ENCODE measurements at places on chromosomes 11 and 22.

DNA sequence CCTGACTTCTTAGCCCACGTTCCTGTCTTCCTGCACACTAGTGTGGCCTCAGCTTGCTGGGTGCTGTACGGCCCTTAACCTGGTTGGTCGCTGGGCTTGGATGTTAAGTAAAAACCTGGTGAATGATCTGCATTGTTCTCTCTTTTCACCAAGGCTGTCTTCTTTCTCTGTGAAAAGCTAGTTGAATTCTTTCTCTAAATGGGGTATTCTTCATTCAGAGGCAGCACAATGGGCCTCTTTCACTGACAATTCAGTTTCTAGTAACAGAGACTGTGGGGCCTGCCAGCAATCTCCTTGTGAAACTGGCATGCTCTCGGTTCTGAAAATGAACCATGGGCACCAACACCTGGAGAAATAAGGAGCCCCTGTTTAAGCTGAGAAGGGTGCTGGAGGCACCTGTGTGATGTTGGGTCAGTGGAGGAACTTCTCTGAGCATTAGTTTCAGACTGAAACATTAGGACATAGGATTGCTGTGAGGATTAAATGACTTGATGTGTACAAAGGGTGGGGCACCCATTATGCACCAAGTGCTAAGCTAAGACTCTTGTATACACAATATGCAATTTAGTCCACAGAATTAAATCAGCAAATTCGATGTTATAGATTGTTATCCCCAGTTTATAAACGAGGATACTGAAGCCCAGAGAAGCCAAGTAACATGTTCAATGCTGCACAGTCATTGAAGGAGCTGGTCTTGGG, 33.1 kb upstream of the ELF5 start:
- DNase-seq: no peak

DNA sequence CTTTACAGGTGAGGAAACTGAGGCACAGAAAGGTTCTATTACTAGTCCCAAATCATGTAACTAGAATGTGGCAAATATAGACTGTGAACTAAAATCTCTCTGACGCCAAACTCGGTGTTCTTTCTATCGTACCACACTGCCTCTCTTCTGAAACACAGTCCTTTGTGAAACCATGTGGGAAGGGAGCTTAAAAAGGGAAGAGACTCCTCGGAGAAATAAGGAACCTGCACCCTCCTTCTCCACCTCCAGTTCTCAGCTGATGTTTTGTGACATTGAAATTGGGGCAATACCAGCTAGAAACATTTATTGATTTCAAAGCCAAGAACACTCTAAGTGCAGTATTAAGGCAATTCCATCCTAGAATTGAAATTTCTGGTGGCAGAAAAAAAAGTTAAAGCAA, 76.4 kb upstream of the DRD2 start:
- no peak for DNase-seq

DNA sequence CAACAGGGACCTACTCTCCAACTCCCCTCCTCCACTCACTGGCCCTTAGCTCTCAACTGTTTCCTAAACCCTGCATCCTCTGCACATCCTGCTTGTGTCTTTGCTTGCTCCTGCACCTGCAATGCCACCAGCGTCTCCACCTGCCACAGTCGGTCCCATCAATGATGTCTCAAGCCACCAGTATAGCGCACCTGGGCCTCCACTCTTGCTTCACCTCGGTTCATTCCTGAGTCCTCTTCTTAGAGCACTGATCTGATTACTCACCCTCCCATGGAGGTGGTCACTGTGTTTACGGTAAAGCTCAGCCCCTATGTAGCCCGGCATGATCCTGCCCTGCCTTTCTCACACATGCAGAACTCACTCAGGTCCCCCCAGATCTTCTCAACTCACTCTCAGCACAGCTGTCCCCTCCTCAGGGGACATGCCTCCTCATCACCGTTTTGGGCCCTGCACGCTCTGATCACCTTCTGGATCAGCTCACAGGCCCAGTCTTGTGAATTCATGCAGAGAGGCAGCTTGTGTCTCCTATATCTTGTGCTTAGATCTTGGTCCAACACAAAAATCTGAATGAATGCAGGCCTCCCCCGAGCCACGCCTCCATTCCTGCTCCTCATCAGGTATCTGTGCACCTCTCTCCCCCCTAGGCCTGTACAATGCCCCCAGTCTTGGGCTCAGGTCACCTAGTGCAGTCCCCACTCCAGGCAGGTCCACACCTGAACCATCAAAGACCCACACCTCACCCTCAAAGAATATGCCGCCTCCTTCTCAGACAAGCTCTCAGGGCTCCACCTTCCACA, 31.4 kb downstream of the TRIM29 start:
- no peak for DNase-seq

DNA sequence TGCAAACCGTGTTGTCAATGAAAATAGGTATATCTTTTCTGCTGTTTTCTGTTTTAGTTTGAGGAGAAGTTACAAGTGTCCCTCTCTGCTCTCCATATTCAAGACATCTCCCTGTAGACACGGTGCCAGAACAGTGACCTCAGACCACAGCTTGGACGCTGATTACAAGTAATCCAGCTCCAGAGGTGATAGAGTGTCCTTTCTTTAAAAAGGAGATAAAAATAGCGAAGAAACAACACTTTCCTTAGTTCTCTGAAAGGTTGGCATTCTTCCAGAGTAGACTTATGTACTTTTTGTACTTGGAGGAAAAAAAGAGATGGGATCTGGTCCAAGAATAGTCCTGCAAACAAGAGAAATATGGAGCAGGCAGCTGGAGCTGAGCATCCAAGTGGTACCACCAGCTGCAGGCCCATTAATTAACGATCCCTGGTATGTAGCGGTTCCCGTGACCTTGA, 43.0 kb upstream of the WT1 start:
- DNase-seq: no peak

DNA sequence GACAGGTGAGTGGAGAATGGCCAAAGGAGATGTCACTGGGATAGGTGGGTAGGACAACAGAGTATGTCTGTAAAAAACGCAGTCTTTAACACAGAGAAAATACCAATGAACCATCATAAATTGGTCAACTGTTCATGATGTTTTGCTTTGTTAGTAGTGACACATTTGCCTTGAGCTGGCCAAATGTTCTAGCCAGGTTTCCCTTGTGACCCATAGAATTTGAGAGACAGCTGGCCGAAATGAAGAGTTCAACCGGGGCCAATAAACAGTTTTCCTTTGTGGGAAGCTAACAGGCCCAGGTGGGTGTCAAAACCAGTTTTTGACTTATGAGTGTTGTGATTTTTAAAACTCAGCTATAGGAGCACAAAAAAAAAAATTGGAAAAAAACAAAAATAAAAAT, 116.6 kb upstream of the BID start:
- no peak for DNase-seq

DNA sequence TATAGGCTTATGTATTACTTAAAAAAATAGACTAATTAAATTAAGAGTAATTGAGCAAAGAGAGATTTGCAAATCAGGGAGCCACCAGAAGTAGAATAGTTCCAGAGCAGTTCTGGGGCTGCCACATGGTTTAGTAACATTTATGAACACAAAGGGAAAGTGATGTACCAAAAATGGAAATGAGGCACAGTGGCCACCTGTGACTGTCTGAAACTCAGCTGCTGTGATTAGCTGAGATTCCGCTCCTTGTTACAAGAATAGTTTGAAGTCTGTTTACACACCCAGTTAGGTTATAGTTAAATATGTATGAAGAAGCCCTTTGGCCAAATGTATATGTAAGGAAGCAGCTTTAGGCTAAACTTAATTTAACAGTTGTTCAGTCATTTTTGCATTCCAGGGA, 901.5 kb upstream of the CHORDC1 start:
- no peak for DNase-seq

DNA sequence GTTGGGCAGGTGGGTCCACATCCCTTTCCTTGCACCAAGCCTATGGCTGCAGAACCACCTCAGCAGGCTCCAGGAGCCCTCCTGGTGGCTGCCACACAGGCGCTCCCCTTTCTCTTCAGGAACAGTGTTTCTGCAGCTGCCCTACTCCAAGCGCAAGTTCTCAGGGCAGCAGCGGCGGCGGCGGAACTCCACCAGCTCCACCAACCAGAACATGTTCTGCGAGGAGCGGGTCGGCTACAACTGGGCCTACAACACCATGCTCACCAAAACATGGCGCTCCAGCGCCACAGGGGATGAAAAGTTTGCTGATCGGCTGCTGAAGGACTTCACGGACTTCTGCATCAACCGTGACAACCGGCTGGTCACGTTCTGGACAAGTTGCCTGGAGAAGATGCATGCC, 38.2 kb upstream of the YWHAH start:
- no peak for DNase-seq

DNA sequence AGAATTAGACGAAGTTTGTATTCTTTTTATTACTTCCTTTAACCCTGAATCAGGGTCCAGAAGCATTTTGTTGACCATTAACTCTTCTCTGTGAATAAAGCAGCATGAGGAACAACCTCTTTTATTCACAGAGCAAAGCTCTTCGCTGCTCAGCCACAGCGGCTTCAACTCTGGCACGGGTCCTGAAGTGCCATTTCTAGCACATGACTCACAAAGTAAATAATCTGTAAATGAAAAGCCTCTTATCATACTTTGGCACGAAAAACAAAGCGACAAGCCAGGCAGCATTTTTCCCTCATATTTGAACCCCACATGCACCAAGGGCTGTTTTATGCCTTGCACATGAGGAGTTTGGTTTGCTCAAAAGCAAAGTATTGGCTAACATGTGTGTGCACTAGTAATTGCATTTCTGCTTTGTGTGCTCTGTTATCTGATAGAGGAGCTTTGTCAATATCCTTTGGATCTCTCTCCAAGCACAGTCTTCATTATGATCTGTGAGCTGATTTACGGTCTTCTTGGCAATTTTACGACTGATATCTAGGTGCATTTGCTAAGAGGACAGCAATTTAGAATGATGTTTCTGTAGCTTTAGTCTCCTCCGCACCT, 33.0 kb upstream of the APOBEC3A start:
- peak; percentile 79 for DNase-seq

- DNase-seq: no peak
These were observed 29.8 kb upstream of the CCDC188 start for GRCh38 chr22:20180640-20181039.

DNA sequence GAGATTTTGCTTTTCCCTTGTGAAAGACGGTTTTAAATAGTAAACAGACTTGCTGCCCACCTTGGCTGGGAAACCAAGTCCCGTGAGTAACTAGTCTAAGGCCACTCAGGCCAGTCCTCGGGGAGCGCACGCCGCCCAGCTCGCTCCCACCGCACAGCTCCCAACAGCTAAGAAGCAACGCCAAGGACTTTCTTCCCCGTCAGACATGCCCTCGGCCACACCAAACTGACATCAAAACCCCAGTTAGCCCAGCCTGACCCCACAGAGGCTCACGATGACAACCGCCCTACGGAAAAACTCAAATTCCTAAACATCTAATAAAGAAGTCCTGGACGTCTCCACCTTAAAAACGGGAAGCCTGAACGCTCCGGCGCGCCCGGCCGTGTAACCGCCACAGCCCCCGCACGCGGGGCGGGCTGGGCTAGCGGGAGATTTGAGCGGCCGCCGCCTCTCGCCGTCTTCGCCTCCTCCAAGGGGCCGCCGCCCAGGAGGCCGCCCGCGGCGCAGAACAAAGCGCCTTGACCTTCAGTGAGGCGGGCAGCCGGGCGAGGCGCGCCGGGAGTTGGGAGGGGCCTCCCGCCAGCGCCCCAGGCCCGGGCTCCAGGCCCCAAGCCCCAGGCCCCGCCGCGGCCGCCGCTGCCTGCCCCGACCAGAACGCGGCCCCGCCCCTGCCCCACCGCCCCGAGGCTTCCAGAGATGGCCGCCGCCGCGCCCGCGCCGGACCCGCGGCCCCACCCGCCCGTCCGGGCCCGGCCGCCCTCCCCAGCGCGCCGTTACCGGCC, 486 bp downstream of the NAP1L4 start:
- no peak for DNase-seq

- DNase-seq: no peak
These were observed 30.2 kb downstream of the TP53I11 start for GRCh38 chr11:44920451-44920850.

- no peak for DNase-seq
These were observed 73.2 kb upstream of the BID start for GRCh38 chr22:17847360-17848078.

DNA sequence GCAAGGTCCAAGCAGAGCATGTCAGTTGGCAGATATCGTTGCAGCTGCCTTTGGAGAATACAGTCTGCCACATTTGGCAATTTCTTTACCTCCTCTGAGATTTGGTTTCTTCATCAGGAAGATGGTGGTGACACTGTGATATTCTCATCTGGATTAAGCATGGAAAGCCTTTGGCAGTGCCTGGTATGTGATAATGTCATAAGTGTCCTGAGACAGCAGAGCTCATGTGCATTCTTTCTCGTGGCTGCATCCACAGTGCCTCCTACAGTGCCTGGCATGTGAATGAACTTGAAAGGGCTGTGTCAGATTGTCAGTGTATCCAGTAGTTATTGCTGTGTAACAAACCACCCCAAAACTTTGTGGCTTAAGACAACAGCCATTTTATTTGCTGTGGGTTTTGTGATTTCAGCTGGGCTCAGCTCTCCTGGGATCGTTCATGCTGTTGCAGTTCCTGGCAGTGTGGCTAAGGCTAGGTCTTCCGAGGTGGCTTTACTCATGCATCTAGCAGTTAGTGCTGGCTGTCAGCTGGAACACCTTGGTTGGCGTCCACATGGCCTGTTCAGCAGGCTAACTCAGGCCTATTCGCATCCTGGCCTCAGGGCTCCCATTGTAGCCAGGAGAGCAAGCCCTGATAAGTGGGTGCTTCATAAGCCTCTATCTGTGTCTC, 35.7 kb upstream of the MICAL2 start:
- DNase-seq: peak; percentile 12

DNA sequence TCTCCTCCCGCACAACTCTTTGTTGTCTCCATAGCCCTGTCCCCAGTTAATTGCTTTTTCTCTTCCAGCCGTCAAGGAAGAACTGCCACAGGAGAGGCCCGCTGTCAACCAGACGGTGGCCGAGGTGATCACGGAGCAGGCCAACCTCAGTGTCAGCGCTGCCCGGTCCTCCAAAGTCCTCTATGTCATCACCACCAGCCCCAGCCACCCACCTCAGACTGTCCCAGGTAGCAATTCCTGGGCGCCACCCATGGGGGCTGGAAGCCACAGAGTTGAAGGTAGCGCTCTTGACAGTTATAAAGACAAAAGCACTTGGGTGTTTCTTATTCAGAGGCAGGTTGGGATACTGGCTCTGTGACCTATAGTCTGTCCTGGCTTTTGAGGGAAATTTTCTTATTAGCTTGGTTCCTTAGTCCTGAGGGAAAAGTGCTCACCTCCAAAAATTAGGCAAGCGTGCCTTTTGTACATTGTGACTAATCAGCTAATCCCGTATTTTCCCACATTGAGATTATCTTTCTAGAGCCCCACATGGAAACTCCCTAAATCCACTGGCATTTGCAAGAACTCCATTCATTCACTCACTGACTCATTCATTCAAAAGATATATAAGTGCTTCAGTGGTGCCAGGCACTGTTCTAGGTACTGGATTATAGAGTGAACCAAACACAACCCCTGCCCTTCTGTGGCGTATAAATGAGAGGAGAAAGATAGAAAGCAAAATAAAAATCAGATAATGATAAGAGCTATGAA, 65.9 kb downstream of the KREMEN1 start:
- DNase-seq: no peak
